T1000 (cell line): ENCODE measurements at places on chromosomes 1 and 21.
A peak's percentile ranks its signal among the peaks of the same experiment; 100 is the strongest.

GRCh38 chr1:55955016-55955621, 624.2 kb downstream of the PLPP3 start:
- no peak for DNase-seq

- DNase-seq, result no peak
Observed at GRCh38 chr1:195241066-195241465, 1367.2 kb downstream of the KCNT2 start.

DNA sequence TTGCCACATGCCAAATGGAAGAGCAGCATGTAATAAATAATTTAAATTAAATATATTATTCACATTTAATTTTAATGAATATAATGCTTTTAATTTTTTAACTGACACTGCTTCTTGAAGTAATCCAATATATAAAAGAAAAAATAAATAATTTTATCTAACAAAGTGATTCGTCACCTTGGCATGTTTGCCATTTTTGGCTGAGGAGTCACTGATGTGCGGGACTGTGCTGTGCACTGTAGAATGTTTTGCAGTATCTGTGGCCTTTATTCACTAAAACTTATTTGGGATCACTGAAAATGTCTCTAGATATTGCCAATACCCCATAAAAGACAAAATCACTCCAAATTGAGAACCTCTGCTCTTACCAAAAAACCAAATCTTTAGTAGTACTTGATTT, 807.8 kb downstream of the BRINP3 start:
- DNase-seq, result peak; percentile 27

GRCh38 chr1:158583962-158584361, 4.3 kb upstream of the OR10X1 start:
- no peak for DNase-seq

DNA sequence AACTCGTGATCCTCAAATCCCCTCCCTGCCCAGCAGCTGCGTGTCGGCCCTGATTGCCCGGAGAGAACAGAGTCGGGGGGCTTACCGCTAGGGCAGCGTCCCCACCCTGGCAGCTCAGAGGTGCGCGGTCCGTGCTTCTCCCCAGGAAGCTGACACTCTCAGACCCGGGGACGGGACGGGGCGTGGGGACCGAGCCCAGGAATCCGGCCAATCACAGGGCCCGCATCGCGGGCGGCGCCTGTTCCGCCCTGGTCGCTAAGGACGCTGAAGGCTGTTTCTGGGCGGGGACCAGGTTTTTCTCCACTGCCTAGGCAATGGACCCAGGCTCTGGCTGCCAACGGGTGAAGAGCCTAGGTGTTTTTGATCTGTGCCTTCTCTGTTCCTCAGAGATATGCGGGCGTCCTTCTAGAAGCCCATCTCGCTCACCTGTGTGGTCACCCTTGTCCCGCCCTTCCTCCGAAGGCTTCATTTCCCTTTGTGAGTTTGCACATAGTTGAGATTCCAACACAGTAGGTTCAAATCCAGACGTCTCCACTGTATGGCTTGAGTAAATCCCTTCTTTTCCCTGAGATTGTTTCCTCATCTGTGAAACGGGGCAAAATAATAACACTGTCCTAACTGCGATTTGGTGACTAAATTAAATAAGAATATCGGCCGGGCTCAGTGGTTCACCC, at the start of gene C1orf87:
Gene C1orf87, minus strand, starts transcription at position 166 of the 674 bp plus-strand sequence. CDS start 1,127 bp downstream, outside the sequence.
- DNase-seq, result no peak

DNA sequence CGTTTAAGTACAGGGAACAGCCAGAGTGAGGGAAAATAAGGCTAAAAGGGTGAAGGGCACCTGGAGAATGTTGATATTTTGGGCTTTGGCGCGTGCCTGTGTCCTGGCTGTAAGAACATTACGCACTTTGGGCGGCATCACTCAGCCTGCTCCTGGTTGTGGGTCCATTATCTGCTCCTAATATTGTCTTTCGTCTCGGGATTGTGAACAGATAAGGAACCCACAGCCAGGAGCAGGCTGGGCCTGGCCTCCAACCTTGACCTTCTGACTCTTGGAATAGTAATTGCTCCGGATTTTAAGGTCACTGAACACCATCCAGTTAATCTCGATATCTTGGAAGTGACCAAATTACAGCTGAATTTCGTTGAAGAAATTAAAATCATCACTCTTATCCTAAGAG, 61.9 kb downstream of the TCP10L start:
- DNase-seq, result no peak

DNA sequence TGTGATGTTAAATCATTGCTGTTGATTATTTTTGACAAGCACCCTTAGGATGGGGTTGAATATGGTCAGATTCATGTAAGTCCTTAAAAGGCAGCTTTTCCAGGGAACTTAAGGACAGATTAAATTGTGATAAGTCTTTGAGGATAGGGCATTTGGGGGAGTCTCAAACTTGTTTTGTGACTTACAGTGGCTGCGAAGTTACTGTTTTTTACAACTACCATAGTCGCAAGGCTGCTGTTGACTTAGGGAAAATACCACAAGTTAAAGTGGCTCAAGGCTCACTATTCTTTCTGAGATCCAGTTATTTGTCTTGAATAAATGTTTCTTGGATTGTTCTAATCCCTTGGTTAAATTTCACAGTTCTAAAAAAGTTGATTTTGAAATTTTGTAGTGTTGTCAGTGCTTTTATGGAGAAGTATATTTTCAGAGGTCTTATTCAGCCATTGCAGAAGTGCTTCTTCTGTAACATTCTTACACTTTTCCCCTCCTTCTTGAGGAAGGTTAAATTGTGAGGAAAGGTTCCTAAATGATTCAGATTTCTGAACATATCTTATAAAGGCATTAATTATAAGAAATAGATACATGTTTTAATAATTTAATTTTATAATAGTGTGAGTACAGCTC, 47.0 kb upstream of the MPC2 start:
- DNase-seq, result no peak

DNA sequence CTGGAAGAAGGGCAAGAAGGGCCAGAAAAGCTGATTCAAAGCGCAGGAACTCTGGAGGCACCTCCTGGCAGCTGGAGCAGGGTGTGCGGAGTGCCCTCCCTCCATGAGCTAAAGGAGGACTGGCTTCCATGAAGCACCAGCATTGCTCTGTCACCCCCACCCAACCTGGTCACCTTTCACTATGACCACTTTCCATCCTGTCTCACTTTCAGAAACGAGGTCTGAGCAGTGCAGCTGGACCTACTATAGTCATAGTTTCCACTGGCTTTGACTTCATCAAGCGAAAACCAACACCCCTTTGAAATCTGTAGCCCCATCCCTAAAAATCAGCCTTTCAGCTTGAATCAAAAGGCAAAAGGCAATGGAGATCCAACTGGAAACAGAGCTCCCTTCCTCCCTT, 84.8 kb upstream of the CACNA1E start:
- no peak for DNase-seq

DNA sequence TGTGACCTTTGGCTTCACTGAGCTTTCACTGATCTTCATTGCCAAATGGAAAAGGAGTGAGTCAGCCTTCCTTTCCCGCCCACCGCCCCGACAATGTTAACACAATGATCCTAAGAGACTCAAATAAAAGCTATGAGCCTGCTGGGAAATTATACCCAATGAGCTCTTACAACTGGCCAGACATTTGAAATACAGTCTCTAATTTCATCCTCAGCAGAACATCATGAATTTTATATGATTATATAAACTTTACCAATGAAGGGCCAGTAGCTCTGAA, 252.5 kb downstream of the SIPA1L2 start:
- no peak for DNase-seq

DNA sequence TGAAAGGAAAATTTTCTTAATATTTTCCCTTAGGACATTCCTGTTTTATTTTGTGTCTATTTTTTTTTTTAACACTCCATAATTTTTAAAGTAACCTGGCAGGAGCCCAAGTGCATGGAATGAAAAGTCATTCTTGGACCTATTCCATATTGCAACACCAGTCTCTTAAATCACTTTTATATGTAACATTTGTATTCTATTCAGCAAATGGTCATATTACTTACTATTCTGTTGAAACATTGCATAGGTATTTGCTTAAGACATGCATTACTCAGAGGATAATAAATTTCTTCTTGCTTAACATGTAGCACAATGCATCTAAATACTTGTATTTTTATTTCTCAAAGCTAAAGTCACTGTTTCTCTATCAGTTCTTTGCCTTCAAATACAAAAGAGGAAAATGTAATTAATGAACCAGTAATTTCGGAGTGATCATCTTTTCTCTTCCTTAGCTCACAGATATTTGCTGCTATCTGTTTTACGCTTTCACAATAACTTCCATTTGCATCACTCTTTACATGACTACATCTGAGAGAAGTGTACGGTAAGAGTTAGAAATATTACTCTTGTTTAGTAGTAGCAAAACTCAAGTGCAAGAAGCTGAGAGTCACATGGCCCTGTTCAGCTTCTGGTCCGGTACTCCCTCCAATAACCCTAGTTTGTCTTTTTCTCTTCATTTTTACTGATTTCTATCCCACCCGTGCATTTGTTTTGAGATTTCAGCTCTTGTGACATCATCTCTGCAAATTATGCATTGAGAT, 394.8 kb downstream of the USP25 start:
- DNase-seq, result no peak

DNA sequence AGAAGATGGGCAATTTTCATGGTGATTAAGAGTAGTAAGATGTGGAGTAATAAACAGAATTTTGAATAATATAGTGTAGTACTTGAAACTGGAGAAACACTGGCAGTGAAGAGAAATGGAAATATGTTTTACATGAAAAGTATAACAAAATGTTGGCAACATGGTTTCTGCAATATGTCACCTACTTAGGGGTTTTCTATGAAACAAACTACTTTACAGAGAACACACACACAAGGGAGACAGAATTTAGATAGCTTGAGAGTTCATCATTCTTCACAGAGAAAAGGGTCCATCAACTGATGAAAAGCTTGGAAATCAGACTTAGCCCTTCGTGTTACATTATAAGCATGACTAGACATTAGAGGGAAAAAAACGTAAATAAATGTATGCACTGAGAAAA, 135.2 kb downstream of the EIF4G3 start:
- no peak for DNase-seq

DNA sequence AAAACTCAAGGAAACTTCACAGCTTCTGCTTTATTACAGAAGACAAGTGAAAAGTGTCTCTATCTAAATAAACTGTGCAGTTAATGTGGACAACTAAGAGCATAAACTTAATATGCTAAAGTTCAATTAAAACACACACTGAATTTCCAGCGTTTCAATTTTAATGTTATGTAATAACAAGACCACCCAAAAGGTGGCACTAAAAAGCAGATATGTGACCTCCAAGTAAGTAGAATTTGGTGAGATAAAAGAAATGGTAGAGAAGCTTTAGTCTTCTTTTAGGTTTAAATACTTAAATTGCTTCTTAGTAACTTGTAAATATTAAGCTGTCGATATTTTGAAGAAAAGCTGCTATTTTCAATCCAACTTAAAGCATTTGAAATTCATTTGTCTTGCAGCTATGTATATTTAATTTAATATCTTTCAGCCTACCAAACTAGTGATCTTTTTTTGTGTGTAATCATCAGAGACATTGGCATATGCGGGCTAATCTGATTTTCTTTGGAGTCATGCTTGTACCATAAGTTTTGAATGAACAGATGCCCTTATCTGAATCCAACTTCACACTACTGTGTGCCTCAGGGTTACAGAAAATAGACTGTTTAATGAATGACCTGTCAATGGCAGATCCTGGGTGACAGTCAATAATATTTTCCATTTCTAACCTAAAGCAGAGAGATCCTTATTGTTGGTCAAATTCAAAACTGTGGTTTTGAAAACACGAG, 36.5 kb upstream of the ADAMTS1 start:
- no peak for DNase-seq

DNA sequence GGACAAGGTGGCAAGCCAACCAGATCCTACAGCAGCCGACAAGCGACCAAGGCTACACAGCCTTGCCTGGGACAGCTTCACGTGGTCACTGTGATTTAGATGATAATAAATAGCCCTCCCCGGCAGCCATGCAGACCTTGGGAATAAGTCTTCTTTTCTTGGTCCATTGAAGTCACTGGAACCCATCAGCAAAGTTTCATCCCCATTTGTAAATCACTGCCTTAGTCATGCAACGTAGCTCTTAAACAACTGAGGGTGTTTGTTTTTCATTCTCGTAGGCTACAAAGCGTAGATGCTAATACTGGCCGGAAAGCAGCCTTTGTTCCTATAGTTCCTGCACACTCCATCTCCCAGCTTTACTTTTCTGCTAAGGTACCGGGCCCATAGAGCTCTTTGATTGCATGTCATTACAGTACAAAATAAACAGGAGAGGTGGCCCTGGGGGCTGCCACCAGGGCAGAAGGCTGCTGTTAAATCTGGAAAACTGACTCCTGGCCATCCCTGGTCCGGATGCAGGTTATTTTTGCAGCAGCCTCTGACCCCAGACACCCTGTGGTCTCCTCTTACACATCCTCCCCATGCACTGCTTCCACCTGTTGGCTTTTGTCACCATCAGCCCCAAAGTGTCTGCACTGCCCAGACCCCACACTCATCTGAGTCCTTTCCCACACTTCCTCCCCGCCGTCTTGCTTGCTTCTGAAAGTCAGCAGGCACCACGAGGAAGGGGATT, 105.5 kb downstream of the TOMM20 start:
- no peak for DNase-seq

- no peak for DNase-seq
Observed at GRCh38 chr1:1321477-1321876, 3.0 kb downstream of the INTS11 start.

DNA sequence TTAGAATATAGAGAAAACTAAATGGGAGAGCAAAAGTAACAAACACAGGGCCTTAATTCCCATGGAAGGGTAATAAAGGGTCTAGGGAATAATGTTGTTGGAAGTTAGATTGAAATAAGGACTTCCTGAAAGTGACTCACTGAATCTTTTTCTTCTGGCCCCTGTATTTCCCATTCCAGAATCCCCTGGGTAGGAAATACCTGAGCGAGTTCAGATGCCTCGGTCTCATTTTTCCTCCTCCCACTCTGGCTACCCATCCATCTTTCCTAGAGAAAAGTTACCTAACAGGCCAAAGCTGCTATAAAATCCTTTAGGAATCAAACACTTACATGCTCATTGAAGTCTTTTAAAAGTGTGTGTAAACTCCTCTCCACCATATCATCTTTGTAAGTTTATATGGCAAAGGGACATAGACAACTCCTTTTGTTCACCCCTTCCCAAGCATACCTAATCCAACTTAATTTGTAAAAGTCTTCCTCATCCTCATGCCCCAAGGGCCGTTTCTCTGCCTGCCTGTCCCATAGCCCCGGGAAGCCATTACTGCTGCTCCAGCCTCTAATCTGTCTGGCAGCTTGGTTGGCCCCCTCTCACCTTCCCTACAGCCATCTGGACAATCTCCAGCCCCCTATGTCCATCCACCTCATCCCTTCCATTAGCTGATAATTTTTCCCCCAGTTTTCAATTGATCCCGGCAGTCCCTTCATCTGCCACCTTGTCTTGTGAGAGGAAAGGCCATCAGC, 3.3 kb upstream of the MEF2D start:
- DNase-seq, result no peak

DNA sequence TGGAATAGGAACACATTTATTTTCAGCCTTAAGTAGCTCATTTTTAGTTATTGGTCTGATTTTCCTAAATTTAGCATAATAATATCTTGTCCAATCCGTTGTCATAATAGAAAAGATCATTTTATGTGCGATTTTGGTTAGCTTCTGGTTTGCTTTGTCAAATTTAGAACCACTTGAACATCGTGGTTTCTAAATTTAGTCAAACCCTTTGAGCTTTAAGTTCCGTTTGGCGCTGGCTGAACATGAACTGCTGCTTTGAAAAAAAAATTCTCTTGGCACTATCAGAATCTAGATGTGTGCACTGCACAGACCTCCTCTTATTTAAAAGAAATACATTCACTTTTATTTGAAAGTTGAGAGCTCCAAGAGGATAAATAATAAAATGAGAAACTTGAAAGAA, 370.6 kb downstream of the PTPRC start:
- DNase-seq, result no peak
